ENCODE measurements at places on chromosomes 3 and 15.

DNA sequence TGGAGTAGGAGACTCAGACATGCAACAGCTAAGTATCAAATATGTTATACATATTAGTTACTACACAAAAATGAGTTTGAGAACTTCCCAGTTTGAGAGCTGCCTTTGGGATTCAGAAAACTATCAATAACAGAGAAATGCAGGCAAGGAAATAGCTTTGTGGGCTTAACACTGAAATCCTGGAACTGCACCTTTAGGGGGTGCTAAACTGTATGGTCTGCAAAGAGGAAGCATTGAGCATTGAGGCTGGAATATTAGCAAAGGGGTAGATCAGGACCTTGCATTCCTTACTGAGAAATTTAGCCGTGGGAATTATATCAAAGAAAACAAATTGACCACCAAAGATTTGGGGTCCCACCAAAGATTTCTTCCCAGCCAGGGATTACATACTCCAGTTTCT lies 580.0 kb downstream of the ZNF385D start:
- DNase-seq = no peak

DNA sequence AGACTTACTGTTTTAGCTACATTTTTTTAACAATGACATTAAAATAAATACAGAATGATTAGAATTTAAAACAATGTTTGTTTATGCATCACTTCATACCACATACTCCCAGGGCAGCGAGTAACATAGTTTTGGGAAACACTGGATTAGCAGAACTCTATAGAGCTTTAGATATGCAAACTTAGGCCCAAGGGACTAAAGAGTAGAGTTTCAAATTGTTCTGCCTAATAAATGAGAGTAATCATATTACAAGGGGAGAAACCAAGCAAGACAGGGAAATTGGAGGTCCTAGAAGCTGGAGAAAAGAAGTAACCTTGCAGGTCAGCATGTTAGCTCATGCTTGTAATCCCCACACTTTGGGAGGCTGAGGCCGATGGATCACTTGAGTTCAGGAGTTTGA lies 3.6 kb upstream of the DAZL start:
- DNase-seq = no peak

DNA sequence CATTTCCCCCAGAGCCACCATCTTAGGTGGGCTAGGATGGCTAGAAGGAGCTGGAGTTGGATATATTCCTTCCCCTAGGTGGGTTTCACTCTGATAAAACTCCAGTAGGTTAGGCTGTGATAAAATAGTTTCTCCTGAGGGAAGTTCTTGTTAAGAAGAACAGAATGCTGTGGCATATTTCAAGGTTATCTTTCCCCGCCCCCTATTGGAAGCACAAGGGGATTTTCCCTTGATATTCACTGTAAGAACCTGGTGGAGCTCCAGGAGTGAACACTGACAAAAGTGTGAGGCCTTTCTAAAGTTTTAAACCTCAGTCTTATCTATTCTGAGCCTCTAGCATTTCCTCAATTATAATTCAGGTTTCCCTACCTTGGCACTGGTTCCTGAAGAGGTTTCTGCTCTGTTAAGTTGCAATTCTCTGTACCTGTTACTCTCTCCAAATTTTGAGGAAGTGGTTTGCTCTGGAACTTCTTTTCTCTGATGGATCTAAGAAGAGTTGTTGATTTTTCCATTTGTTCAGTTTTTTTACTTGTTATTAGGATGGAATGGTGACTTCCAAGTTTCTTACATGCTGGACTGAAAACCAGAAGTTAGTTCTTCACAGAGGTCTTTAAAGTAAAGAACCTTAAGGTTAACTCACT lies 113.5 kb downstream of the GMPS start:
- no peak for DNase-seq

GRCh38 chr3:150303768-150304167 lies 104.3 kb upstream of the TSC22D2 start:
- no peak for DNase-seq

DNA sequence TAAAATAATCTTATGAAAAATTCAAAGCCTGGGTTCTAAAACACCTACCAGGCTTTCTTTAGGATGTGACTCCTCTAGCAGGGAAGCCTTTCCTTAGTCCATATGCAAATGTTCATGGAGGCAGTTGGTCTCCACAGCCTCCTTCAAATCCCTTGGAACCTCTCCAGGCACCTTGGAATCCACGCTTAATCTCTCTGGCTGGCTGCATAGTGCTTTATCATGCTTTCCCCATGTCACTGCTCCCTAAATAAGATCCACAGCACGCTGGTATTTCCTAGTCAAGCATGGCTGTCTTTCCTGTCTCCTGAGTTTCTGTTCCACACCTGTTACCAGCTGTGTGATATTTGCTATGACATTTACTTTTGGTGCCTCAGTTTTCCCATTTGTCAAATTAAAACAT lies 71.3 kb downstream of the CLSTN2 start:
- DNase-seq = no peak

DNA sequence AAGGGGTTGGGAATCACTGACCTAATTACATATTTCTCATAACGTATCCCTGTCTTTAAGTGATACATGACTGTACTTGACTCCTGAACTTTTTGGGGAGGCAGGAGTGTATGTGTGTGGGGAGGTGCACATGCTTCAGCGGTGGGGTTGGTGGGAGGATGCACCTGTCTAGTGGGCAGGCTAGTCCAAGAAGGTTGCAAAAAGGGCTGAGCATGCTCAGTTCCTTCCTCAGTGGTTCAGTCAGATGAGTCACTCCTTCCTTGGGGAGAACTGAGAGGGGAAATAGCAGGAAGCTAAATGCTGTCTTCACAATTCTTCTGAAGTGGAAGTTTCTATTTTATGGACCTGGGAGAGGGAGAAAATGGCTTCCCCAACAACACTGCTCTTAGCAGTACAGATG lies 24.6 kb upstream of the AP4E1 start:
- DNase-seq = no peak

DNA sequence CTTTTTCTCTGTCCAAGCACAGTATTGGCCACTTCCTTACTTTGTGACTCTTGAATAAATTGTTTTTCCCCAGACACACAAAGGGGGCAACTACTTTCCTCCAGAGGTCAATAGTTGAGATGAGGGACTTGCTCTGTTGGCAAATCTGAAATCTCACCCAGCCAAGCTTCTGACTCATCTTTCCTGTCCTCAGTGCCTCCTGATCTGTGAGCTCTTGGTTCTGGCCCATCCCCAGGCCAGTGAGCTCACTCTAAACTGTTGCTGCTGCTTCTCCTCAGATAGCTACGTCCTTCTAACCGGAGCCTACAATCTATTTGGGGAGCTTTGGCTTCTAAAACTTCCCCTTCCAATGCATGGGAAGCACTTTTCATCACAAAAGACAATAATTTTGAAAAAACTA lies 50.0 kb upstream of the NMD3 start:
- no peak for DNase-seq

DNA sequence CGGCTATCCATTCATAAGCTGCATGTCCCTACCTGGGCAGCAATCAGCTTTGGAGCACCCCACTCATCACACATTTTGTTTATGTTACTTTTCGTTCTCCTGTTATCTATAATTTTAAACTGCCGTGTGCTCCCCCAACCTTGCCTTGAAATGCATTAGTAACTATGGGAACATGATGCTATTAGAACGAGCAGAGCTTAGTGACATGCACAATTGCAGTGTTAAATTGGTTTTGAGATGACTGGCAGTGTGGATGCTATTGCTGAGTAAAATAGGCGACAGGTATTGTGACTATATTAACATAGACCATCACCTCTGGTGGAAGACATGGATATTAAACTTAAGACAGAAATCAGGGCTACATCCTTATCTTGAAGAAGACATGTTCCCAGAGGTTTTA lies 191.6 kb downstream of the KCNAB1 start:
- no peak for DNase-seq
